ENCODE measurements at places on chromosomes 5 and 9. TPM values are rescaled to one million over a fixed set of nuclear protein-coding genes. Genes with fewer than 3 reads are reported as not detected.

The DCAF12 gene
- 31.6 TPM for total RNA-seq

The LNPEP gene
- total RNA-seq = 50.6 TPM

The F2RL2 gene
- 1.2 TPM for total RNA-seq

The CCNJL gene
- total RNA-seq = 16.6 TPM

The ANKDD1B gene
- total RNA-seq = 3.7 TPM

GRCh38 chr5:67416133-67416937 is 219.7 kb upstream of the CD180 start:
- no peak for DNase-seq

DNA sequence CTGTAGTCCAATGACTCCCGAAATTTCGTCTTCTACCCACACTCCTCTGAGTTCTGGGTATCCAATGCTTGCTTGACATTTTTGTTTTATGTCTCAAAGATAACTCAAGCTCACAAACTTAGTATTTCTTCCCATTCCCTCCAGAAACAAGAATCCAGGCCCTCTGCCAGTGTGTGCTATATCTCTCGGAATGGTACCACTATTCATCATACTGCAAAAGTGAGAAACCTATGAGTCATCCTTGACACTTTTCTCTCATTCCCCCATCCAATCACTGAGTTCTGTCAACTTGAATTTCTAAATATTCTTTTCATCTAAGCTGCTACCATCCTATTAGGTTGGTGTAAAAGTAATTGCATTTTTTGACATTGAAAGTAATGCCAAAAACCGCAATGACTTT is 9.8 kb downstream of the SLC12A2 start:
- no peak for DNase-seq

DNA sequence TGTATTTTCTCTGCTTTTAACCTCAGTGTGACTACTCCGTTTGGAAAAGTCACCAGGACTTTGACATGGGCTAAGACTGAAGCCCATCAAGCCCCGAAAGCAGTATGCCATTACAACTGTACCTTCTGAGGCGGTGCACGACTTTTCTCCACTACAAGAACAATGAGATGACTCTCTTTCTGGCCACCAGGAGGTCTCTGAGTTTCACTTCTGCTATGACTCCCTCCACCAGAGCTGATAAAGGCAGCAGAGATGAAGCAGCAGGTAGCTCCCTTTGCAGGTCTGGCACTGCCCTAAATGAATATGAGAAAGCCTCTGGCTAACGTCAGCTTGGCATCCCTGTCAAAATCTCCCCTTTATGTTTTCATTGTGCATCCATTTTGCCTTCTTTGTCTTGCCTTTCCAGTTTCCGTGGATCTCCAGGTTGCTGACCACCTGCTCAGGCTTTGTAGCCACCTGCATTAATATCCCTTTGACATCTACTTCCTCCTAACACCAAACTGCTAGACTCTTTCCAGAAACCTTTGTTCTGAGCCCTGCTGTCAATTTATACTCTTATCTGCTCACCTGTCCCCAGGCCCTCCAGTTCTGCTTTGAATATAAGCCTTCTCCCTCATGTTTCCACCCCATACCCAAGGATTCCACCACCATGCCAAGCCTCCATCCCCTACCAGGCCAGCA is 221.7 kb downstream of the ZNF608 start:
- DNase-seq = no peak

DNA sequence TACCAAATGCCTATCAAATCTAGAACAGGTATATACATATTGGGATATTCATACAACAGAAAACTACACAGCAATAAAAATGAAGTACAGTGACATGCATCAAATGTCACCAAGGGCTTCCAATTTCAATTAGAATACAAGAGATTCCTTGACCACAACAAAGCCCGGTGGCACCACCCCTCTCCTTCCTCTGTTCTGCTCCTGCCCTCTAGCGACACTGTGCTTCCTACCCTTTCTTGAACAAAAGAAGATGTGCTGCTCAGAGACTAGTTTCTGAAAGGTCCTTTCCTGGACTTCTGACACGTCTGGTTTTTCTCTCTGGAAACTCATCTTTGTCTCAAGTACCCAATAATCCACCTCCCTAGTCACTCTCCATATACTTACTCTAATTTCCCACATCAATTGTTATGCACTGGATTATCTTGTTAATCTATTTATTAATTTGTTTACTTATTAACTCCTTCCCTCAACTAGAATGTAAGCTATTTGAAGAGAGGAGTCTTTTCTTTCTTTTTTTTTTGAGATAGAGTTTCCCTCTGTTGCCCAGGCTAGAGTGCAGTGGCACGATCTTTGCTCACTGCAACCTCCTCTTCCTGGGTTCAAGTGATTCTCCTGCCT is 70.4 kb upstream of the CTSV start:
- DNase-seq = no peak

DNA sequence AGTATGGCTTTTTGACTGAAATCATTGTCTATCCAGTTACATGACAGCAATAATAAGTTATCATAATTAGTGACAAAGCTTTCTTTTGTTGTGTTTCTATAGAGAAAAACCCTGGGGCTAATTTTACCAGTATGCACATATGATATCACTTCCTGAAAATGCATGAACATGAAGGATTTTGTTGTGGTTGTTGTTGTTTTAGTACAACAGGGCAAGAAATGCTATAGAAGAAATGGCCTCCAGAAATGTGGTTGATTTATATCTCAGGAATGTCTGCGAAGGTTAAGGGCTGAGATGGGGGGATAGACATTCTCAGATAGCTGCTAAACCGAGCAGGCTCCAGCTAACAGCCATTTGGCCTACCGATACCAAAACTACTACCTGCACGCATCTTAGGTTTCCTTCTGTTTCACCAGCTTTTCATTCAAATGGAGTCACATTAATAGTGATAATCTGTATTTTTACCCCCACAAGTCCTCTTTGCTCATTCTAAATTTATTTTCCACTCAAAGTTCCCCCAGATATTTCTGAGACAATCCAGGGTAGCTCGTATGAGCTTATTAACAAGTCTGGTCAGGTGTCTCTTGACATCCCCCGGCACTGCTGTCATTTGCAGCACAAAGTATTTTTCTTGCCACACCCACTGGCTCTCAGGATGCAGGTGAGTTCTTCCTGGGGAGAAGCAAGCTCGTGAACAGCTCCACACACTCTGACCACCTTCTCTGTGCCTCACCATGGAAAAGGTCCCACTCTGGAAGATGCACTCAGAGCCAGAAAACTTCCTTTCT is 232.4 kb upstream of the GAS1 start:
- DNase-seq = no peak

Measured in upper lobe of right lung (tissue), 1 donor.